MCF 10A (cell line): ENCODE measurements at places on chromosomes 7 and 10. TPM values are rescaled to one million over a fixed set of nuclear protein-coding genes. Genes with fewer than 3 reads are reported as not detected.

DNA sequence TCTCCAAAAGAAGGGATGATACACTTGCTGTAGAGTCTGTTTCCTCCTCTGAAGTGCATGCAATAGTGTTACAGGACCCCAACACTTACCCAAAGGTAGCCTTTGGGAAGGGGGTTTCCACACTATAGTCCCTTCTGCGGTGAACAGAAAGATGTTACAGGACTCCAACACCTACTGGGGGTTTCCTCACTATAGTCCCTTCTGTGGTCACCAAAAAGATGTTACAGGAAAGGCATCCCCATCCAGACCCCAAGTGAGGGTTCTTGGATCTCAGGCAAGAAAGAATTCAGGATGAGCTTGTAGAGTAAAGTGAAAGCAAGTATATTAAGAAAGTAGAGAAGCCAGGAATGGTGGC, 69.2 kb upstream of the PIK3CG start:
- H3K36me3 ChIP-seq, result no peaks in the 10 kb centered on the region
- no peak overlapping the region for H3K27ac ChIP-seq
- H3K4me3 ChIP-seq, result no peak overlapping the region
- no peak for DNase-seq
- peaks cover 58% of the 10 kb centered on the region for H3K27me3 ChIP-seq

DNA sequence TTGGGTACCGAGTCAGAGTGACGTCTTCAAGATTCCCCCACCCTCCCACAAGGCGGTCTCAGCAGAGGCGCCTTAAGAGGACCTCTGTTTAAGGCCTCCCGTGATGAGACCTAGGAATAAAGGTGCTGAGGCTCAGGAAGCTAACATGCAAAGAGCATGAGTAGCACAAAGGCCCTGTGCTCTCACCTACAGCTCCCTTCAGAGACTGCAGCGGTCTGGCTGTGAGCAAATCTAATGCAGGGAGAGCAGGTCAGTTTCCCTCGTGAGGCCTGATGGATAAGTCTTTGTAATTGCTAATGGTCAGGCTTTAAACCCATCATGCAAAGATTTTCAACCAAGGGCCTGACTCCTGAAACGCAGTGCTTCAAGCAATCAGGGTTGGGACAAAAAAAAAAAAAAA, 909.3 kb upstream of the GHITM start:
- H3K27ac ChIP-seq, result no peak overlapping the region
- H3K27me3 ChIP-seq, result no peaks in the 10 kb centered on the region
- no peak for DNase-seq
- no peaks in the 10 kb centered on the region for H3K4me1 ChIP-seq
- H3K4me3 ChIP-seq, result no peak overlapping the region

GRCh38 chr10:23870651-23871610, 338.0 kb upstream of the KIAA1217 start:
- no peaks in the 10 kb centered on the region for H3K36me3 ChIP-seq
- no peak for DNase-seq
- no peak overlapping the region for H3K27ac ChIP-seq
- peaks cover 45% of the 10 kb centered on the region for H3K27me3 ChIP-seq
- no peaks in the 10 kb centered on the region for H3K4me1 ChIP-seq

DNA sequence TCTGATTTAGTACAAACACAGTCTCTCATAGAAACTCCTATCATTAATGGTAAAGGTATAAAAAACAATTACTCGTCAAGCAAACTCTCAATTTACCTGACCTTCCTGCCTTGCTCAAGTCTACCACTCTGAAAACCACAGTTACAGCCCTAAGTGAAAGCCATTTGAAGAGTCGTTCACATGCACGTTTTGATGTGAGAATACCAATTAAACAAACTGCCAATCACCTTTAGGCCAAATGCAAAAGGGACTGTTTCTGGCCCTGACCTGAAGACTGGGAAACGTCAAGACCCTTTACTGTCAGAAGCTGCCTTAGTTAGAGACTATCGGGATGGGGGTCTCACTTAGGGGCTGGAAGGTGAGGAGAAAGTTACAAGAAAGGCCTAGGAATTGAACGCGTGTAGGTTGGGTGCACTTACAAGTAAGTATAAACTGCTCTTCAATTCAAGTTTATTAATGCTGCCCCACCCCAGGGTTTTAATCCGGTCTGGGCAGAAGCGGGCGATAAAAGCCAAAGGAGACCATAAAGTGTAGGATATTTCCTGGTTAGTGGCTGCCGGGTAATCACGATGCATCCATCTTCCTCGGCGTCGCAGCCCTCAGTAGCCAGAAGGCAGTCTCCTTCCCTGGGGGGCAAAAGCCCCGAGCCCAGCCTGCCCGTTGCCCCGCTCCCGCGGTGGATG, 935 bp downstream of the TM9SF3 start:
- peaks cover 14% of the 10 kb centered on the region for H3K4me1 ChIP-seq
- no peaks in the 10 kb centered on the region for H3K27me3 ChIP-seq
- no peak overlapping the region for H3K27ac ChIP-seq
- no peak overlapping the region for H3K4me3 ChIP-seq
- H3K36me3 ChIP-seq, result no peaks in the 10 kb centered on the region

GRCh38 chr7:37186753-37187152, 261.9 kb downstream of the ELMO1 start:
- H3K27ac ChIP-seq, result peak overlapping the region; percentile 4
- H3K4me1 ChIP-seq, result no peaks in the 10 kb centered on the region
- no peak for DNase-seq

GRCh38 chr7:113608782-113609181, 310.0 kb downstream of the PPP1R3A start:
- DNase-seq, result no peak
- no peak overlapping the region for H3K4me3 ChIP-seq
- H3K27me3 ChIP-seq, result no peaks in the 10 kb centered on the region
- no peak overlapping the region for H3K27ac ChIP-seq
- H3K36me3 ChIP-seq, result no peaks in the 10 kb centered on the region

DNA sequence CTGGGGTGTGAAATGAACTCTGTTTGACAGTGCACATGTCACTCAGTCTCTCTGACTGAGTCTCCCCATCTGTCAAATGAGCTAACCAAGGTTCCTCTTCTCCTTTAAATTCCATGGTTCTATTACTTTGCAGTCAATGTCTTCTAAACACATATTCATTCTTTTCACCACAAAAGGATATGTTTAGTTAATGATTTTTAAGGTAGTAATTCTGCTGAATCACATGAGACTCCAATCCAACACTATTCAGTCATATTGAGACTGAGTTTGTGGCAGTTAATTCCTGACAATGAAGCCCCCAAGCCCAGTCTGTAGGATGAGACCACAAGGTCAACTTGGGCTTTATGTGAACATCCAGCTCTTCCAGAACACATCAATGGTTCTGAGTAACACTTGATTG, 85.3 kb downstream of the CALN1 start:
- H3K27me3 ChIP-seq, result peaks cover 26% of the 10 kb centered on the region
- no peaks in the 10 kb centered on the region for H3K36me3 ChIP-seq
- no peak for DNase-seq
- H3K27ac ChIP-seq, result no peak overlapping the region
- H3K4me3 ChIP-seq, result no peak overlapping the region
- no peaks in the 10 kb centered on the region for H3K4me1 ChIP-seq

- no peak overlapping the region for H3K27ac ChIP-seq
- peaks cover 21% of the 10 kb centered on the region for H3K4me1 ChIP-seq
- no peaks in the 10 kb centered on the region for H3K27me3 ChIP-seq
Observed at GRCh38 chr10:13681528-13681927, 94.8 kb downstream of the PRPF18 start.

GRCh38 chr10:77472146-77472545, 165.5 kb downstream of the KCNMA1 start:
- no peaks in the 10 kb centered on the region for H3K36me3 ChIP-seq
- DNase-seq, result no peak
- H3K27me3 ChIP-seq, result no peaks in the 10 kb centered on the region
- H3K4me1 ChIP-seq, result peaks cover 7% of the 10 kb centered on the region

DNA sequence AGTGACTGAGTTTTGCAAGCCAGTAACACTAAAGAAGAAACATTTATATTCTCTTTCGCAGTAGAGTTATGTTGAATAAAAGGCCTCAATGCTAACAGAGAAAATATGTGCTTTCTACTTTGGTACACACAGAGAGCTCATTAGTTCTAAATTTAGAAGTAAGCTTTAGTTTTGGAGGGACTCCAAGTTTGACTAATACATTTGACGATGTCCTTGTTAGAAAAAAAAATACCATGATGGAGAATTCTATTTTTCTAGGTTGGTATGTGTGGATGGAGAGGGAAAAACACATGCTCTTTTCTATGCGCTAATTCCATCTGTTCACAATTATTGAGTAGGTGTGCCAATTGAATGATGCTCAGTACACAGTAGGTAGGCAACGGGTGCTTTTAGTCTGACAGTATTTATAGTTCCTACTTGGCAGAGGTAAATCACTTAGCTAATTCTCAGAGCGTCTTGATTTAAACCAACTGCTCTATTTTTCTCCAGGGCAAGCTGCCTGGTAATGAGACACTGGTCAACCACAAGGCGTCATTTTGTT, 327.2 kb upstream of the AKR1E2 start:
- DNase-seq, result peak; percentile 59
- H3K4me1 ChIP-seq, result peaks cover 12% of the 10 kb centered on the region

DNA sequence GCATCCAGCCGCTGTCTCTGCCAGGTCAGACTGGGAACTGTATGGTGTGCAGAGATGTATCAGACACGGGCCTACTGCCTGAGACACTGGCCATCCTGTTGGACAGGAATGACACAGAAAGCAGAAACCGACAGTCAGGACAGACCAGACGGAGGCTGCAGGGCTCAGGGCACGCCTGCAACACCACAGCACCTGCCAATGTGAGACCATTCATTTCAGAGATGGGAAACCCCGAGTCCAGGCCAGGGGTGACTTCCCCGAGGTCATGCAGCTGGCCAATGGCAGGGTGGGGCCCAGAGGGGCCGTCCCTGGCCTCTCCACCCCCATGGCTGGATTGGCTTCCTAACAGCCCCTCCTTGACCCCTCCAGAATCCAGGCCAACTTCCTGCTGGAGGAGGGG, 34.7 kb downstream of the GRID1 start:
- H3K4me1 ChIP-seq, result no peaks in the 10 kb centered on the region
- no peak overlapping the region for H3K4me3 ChIP-seq
- H3K27ac ChIP-seq, result no peak overlapping the region

DNA sequence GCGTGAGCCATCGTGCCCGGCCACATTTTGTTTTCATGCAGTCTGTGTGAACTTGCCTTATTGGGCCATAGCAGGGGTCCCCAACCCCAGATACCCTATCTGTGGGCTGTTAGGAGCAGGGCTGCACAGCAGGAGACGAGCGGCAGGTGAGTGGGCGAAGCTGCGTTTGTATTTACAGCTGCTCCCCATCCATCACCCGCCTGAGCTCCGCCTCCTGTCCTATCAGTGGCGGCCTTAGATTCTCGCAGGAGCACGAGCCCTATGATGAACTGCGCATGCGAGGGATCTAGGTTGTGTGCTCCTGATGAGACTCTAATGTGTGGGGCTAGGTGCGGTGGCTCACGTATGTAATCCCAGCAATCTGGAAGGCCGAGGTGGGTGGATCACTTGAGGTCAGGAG, 293.9 kb downstream of the CAMK1D start:
- no peaks in the 10 kb centered on the region for H3K4me1 ChIP-seq
- H3K27me3 ChIP-seq, result no peaks in the 10 kb centered on the region
- no peak for DNase-seq
- H3K4me3 ChIP-seq, result no peak overlapping the region
- no peaks in the 10 kb centered on the region for H3K36me3 ChIP-seq

GRCh38 chr7:93987297-93987696, 16.9 kb downstream of the BET1 start:
- no peak overlapping the region for H3K27ac ChIP-seq
- H3K4me3 ChIP-seq, result no peak overlapping the region
- no peaks in the 10 kb centered on the region for H3K27me3 ChIP-seq
- peaks cover 6% of the 10 kb centered on the region for H3K4me1 ChIP-seq
- peaks cover 7% of the 10 kb centered on the region for H3K36me3 ChIP-seq

DNA sequence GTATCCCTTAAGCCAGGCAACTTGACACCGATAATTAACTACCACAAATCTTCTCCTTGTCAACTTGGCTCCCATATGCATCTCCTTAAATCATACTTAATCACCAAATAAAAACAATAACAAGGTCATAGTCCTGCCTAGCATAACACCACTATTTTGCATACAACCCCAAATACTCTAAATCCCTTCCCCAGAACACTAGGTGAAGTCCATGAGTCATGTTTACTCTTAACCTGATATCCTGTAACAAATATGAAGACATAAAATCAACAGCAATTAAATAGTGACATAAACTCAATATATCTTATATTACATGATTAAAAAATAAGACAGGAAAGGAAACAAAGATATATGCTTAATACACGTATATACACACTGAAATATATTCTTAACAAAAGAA, 362.0 kb downstream of the ETV1 start:
- no peak for DNase-seq
- no peak overlapping the region for H3K27ac ChIP-seq
- H3K27me3 ChIP-seq, result no peaks in the 10 kb centered on the region
- no peaks in the 10 kb centered on the region for H3K36me3 ChIP-seq

DNA sequence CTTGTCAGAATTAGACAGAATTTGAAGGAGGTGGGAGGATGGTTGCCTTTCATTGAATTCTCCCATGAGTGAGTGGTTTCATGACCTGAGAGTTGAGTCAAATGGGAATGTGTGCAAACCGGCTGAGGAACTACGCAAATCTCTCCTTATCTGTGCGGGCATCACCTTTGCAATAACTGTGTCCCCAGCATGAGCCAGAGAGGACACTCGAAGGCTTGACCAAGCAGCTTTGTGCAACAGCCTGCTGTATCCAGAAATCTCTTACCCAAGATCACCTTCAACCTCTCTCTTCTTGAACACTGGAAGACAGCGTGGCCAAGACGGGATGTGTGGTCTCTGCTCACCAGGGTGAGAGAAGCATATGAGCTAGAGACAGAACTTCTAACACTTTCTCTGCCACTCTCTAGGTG, 93.8 kb upstream of the IKZF1 start:
- no peak overlapping the region for H3K27ac ChIP-seq
- peaks cover 7% of the 10 kb centered on the region for H3K36me3 ChIP-seq
- H3K4me3 ChIP-seq, result no peak overlapping the region
- peaks cover 69% of the 10 kb centered on the region for H3K27me3 ChIP-seq
- DNase-seq, result no peak

- H3K4me1 ChIP-seq, result no peaks in the 10 kb centered on the region
- H3K36me3 ChIP-seq, result no peaks in the 10 kb centered on the region
- H3K27ac ChIP-seq, result peak overlapping the region; percentile 63
- peak; percentile 66 for DNase-seq
- H3K27me3 ChIP-seq, result no peaks in the 10 kb centered on the region
- peak overlapping the region; percentile 77 for H3K4me3 ChIP-seq
Observed at GRCh38 chr7:114922652-114923402, 933 bp downstream of the MDFIC start.

- H3K4me1 ChIP-seq, result peaks cover 10% of the 10 kb centered on the region
- H3K36me3 ChIP-seq, result peaks cover 88% of the 10 kb centered on the region
- no peaks in the 10 kb centered on the region for H3K27me3 ChIP-seq
- DNase-seq, result peak; percentile 61
- H3K4me3 ChIP-seq, result no peak overlapping the region
Observed at GRCh38 chr7:92569137-92569536, 21.1 kb downstream of the FAM133B start.

The CCDC126 gene
- 4.2 and 4.7 TPM in 2 replicates for total RNA-seq

The GLRX3 gene
- total RNA-seq, result 154 and 177 TPM in 2 replicates

The SPACDR gene
- 0.49 and 0.74 TPM in 2 replicates for total RNA-seq

The PRPF18 gene
- total RNA-seq, result 27.8 and 31.6 TPM in 2 replicates

The PTPRZ1 gene
- total RNA-seq, result 9.8 and 11.1 TPM in 2 replicates

The CLRN3 gene
- total RNA-seq, result not detected in 2 replicates

The OR2A7 gene
- total RNA-seq, result 10.0 and 13.6 TPM in 2 replicates

The FGL2 gene
- not detected in 2 replicates for total RNA-seq

The SLC18A3 gene
- total RNA-seq, result not detected in 2 replicates
